ENCODE measurements at places on chromosomes 12 and 14.

DNA sequence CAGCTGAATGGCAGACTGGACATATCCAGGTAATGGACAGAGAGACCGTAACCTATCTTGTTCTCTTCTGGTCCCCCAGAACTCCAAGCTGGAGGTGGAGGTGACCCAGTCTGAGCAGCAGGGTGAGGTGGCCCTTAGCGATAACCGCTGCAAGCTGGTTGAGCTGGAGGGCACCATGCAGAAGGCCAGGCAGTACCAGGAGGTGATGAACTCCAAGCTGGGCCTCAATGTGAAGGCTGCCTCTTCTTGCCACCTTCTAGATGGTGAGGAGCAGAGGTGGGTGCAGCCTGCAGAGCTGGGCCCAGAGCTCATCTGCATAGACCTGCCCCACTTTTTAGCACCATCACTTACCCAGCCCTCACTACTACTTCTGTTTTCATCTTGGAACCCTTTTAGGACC is 7.2 kb upstream of the KRT86 start:
- no peak for DNase-seq

DNA sequence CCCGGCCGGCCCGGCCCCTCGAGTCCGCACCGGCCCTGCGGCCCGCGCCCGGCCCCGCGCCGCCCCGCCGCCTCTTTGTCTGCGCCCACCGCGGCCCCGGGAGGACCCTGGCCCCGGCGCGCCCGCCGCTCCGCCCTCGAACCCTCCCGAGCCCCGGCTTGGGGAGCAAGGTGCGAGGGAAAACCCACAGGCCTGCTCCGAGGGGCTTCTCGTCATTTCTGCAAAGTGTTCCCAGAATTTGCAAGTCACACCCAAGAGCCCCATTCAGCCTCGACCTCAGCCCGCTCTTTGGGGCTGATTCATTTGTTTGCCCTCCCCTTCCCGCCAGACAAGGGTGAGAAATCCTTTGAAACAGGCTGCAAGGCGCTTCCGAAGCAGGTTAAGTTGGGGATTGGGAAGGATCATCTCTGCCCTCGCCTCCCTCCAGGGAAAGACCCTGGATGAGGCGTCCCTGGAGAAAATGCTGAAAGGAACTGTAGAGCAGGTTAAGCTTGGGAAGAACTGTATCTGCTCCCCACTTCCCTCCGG is 325 bp upstream of the CLIP1 start:
- DNase-seq: no peak

- no peak for DNase-seq
Measured at GRCh38 chr12:22310275-22310674, 24.2 kb downstream of the ST8SIA1 start.

- no peak for DNase-seq
Measured at GRCh38 chr14:74908861-74909341, 14.2 kb downstream of the RPS6KL1 start.

- no peak for DNase-seq
Measured at GRCh38 chr12:58529114-58529665, 391.1 kb downstream of the LRIG3 start.

DNA sequence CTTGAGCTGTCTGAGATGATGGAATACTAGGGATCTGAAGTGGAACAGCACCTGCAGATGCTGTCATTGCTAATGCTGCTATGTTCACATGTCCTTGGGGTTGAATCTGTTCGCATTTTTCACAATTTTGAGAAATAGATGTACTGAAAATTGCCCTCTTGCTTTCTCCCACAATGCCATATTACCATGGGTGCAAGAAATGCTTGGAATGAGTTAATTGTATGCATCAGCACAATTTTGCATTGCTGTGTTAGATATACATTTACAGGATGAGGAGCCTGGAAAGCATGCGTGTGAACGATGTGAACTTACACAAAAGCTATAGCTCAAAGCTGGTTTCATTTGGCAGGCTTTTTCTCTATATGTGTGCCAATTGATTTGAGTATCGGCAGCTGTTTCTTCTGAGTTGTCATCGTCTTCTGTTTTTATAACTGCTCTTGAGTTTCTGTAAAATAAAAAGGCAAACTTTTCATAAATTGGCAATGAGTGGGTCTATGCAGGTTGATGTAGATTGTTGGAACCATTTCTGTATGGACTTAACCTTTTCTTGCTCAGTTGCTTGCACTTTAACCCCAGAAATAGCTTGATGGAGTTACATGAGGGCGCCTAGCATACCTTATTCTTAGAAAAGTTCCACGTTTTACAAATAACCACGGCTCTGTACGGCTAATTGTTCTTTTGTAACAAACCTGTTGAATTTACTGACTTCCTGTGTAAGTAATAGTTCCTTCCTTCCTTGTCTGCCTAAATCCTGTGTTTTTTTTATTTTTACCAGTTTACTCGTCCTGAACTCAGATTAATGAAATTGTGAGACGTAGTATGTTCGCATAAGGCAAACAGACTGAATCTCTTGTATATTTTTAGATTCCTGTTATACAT is 105.9 kb downstream of the FGD4 start:
- DNase-seq: no peak

- DNase-seq: no peak
Measured at GRCh38 chr14:94176808-94177207, 2.7 kb downstream of the PPP4R4 start.

GRCh38 chr12:47084172-47084571 is 4.4 kb upstream of the AMIGO2 start:
- no peak for DNase-seq

GRCh38 chr12:85237327-85237726 is 42.7 kb upstream of the ALX1 start:
- DNase-seq: no peak

DNA sequence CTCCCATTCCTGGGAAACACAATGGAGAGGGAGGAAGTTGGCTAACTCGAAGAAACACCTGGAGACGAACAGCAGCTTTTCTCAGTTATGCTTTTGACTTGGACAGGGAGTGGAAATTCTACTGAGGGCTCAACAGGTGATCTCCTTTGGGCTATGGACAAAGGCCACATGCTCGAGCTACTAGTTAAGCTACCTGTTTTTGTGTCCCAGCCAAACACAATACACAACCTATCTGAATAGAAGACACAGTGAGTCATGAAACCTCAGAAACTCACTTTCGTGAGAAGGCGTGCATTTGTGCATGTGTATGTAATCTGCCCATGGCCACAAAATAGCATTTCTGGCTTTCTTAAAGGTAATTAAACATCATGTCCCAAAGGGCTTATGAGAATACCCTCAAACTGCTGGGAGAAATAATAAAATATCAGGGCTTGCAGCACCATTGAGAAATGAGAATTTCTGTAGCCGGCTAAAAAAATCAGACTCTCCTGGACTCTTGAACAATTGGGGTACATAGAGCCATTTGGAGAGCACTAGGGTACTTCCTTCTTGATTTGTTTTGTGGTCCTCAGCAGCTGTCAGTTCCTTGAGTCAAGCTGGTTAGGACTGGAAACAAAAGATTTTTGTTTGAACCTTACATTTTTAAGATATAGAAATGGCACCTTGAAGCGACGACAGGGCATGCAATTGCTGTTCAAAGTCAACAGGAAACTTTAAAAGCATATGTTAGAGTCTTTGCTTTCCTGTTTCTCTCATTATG is 85.5 kb upstream of the PTHLH start:
- no peak for DNase-seq

- no peak for DNase-seq
Measured at GRCh38 chr12:115973066-115973465, 304.4 kb downstream of the MED13L start.

DNA sequence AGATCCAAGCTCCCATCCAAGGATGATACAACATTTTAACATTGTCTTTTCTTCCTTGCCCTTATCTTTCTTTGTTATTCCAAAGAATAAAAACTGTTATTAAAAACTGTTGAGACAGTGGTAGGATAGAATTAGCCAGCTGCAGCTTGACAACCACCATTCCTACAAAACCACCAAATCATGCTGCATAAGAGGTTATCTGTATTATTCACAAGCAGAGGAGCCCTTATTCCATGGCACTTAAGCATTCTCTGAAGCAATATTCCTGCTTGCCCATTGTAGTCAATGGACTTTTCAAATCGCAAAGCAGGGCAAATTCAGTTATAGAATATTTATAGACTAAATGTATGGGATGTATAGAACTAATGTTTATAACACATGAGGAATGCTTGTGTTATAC is 3.4 kb downstream of the ABCD2 start:
- no peak for DNase-seq

GRCh38 chr12:58285551-58285950 is 344.2 kb downstream of the ATP23 start:
- DNase-seq: no peak

DNA sequence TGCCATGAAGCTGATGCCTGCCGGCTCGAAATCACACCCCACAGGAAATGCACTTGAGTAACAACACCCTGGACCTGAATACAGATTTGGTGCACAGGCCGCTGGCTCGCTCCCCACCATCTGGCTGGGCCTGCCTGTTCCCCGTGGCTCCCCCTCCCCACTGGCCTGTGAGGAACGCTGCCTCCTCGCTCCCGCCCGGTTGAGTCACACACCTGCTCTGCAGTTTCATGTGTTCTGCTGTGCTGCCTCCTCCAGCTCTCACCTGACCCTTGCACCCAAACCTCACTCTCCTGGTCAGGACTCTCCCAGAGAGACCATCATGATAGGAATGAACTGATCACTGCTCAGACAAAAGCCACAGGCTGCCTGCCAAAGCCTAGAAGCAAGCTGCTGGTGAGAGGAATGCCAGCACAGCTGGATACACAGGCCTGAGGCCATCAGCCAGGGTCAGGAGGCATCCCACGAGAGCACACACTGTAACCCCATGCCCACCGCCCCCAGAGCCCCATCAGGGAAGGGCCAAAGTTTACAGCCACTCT is 3.8 kb upstream of the SIVA1 start:
- DNase-seq: no peak

GRCh38 chr12:66072135-66072534 is 58.4 kb downstream of the LLPH start:
- no peak for DNase-seq

GRCh38 chr14:25411781-25412757 is 362.1 kb upstream of the STXBP6 start:
- no peak for DNase-seq

- DNase-seq: no peak
Measured at GRCh38 chr14:96109596-96110355, 70.6 kb downstream of the C14orf132 start.

DNA sequence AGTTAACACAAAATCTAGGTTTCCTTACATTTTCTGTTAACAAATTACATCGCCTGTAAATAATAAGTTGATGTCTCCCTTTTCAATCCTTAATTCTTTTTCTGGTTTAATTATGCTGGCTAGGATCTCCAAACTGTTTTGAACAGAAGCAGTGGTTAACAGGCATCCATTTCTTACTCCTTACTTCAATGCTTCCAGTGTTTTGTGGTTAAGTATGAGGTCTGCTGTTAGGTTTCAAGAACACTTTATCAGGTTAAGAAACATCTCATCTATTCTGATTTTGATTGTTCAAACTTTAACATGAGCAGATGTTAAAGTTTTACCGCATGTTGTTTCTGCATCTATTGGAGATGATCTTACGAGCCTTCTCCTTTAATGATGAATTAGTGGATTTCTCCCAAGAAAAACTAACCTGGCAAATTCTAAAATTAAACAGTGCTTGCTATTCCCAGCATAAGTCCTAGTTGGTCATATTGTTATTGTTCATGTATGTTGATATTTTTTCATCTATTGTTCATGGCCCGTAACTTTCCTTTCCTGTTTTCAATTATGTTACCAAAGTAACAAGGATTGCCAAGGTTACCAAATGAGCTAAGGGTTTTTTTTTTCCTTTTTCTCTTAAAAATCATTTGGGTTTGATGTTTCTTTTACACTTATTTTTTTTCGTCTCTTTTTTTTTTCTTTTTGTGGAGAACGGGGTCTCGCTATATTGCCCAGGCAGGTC is 33.4 kb downstream of the POLE start:
- no peak for DNase-seq

DNA sequence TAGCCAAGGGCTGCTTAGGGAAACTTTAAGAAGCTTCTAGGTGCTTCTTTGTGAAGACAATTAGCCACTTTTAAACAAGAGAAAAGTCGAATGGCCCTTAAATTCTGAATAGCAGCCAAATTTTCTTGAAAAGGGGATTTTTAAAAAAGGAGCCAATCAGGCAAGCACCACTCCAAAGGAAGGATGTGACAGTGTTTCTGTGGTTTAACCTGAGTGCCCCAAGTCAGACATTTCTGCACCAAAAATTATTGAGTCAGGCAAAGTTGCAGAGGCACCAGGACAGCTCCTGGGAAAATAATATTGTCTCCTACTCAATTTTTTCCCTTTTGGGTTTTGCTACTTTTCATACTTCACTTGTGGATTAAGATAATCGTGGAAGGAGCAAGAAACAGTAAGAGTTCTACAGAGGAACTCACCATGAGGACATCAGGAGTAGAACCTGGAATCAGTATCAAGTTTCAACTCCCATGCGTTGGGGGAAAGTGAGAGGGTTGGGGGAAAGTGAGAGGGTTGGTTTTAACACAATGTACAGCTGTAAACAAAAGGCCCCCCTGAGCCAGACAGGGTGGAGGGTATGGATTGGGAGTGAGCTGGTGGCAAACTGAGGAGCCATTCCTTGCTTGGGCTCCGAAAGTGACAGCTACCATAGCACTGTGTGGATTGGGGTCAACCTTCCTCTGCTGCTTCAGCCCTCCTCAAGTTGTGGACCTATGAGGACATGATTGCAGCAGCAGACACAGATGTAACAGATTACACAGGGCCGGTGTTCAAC is 90.8 kb downstream of the SLC38A1 start:
- DNase-seq: no peak

- DNase-seq: no peak
Measured at GRCh38 chr14:78975734-78976133, 805.6 kb downstream of the NRXN3 start.

DNA sequence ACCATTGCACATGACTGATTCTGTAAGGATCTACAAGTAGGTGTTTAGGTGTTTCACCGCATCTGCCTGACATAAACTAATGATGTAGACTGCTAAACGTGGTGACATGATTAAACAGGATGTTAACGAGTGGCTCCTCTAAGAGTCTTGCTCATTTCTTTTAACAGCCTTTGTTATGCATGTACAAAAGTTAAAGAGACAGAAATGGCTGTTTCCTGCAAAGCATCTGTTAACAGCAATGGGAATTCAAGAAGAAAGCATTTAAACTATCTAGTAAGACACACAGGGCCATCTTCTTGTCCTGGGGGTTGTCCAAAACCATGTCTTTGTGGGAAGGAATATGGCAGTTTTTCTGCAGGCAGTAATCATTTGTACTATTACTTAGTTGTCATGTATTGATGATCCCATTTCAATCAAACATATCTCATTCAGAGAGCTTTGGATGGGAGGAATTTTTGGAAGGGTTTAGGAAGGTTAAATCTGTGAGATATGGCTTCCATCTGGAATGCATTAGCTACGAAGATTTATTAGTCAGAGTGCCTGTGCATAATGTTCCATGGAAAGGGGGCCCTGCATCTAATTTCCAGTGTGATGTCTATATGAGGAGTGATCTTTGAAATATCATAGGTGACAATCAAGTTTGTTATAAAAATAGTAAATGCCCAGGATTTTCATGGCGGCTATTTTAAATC is 495.1 kb downstream of the EGLN3 start:
- no peak for DNase-seq

- DNase-seq: no peak
Measured at GRCh38 chr12:108616941-108617858, 16.5 kb downstream of the SELPLG start.
